ENCODE measurements at places on chromosomes 11 and 22.
A peak's percentile ranks its signal among the peaks of the same experiment; 100 is the strongest.

GRCh38 chr11:2976294-2977063, 15.7 kb downstream of the NAP1L4 start:
- no peak for DNase-seq

DNA sequence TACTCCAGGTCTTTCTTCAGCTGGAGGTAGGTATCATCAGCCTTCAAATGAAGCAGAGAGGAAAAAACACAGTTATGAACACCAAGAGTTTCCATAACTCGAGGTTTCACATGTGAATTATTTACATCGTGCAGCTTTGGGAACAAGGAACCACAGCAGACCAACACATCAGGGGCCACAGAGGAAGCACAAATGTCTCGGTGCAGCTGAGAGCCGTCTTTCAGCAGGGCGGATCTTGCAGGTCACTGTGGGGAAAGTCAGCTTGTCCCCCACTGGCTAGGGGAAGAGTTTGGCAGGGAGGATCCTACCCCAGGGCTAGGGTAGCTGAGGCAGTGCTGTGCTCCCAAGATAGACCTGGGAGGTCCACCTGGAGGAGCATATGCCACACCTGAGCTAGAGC, 74.7 kb downstream of the C11orf58 start:
- no peak for DNase-seq

DNA sequence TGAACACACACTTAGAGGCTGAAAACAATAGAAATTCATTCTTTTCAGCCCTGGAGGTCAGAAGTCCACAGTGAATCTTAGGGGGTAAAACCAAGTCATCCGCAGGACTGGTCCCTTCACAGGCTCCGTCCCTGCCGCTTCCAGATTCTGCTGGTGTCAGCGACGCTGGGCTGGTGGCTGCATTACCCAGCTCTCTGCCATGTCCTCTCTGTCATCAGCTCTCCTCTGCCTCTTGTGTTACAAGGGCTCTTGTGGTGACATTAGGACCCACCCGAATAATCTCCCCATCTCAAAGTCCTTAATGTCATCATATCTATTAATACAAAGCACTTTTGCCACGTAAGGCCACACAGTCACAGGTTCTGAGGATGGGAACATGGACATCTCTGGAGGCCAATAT, 47.7 kb upstream of the ANO1 start:
- no peak for DNase-seq

DNA sequence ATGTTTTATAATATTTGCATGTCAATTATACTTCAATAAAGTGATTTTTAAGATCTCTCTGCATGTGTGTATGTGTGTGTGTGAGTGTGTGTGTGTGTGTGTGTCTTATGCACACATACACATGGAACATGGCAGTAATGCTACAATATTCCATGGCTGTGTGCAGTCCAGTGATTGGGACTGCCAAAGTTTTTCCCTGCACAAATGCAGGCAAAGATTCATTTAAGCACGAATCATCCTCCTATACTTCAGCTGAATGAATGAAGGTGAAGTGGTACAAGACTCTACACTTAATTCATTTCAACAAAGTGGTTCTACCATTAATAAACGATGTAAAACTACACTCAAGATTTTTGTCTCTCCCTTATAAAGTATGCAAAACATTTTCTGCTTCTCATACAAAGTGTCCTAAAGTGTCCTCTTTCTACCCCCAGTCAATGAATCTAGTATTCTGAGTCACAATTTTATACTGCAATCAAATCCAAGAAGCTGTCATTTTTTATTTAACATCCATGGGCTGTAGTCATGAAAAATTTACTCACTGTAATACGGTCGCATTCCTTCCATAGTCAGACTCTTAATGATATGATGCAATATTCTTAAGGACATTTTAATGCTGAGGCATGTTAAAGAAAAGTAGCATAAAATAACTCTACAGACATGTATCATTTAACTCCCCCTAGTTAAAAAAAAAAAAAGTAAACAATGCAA, 132.4 kb downstream of the TTC28 start:
- DNase-seq: no peak

GRCh38 chr22:48416396-48417224, 1411.1 kb downstream of the BRD1 start:
- DNase-seq: no peak

GRCh38 chr11:1762537-1763302, 1.0 kb downstream of the CTSD start:
- DNase-seq: no peak

DNA sequence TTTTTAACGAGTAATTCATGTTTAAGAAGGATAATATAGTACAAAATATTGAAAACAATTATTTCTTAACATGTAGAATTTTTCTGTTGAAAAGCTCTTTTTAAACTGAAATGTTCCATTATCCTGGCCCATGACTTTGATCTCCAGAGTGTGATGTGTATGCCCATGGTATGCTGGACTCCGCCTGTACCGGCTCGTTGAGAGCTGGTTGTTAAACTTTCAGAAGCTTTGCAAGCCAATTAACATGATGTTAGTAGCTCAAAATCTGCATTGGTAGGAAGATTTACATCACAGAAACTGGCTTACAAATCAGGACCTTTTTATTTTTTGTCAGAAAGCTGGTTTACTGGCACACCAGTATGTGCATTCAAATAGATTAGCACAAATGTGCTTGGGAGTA, 15.0 kb downstream of the SIK2 start:
- no peak for DNase-seq

- DNase-seq: no peak
These were observed 92.5 kb downstream of the DSCAML1 start for GRCh38 chr11:117704395-117705100.

GRCh38 chr22:26636296-26636695, 14.5 kb downstream of the CRYBA4 start:
- no peak for DNase-seq

DNA sequence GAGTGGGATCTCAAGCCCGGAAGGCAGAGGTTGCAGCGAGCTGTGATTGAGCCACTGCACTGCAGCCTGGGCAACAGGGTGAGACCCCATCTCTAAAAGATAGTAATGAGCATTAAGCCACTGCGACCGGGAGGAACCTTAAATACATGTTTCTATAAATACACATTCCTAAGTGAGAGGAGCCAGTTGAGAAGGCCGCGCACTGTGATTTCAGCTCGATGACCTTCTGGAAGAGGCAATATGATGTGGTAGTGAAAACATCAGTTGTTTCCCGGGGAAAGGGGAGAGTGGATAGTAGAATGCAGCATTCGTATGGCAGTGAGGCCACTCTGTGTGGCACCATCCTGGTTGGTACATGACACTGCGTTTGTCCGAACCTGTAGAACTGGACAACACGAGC, 18.0 kb downstream of the PTDSS2 start:
- no peak for DNase-seq

DNA sequence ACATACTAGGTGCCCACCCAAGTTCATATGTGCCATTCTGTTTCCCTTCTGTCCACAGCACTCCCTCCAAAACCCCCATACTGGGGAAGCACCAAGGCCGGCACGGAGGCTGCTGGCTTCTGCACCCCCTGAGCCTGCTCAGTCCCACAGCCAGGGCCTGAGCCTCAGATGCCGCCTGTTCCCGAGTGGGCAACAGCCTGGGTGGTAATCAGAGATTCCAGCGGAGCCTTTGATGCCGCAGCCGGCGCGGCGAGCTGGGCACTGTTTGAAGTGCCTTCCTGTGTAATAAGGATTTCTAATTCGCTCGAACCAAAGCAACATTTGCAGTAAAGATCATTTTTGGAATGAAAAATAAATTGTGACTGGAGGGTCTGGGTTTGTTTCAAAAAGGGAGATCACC, 460.3 kb downstream of the SOX6 start:
- no peak for DNase-seq

GRCh38 chr22:38074181-38075104, 9.5 kb downstream of the SLC16A8 start:
- DNase-seq: no peak

DNA sequence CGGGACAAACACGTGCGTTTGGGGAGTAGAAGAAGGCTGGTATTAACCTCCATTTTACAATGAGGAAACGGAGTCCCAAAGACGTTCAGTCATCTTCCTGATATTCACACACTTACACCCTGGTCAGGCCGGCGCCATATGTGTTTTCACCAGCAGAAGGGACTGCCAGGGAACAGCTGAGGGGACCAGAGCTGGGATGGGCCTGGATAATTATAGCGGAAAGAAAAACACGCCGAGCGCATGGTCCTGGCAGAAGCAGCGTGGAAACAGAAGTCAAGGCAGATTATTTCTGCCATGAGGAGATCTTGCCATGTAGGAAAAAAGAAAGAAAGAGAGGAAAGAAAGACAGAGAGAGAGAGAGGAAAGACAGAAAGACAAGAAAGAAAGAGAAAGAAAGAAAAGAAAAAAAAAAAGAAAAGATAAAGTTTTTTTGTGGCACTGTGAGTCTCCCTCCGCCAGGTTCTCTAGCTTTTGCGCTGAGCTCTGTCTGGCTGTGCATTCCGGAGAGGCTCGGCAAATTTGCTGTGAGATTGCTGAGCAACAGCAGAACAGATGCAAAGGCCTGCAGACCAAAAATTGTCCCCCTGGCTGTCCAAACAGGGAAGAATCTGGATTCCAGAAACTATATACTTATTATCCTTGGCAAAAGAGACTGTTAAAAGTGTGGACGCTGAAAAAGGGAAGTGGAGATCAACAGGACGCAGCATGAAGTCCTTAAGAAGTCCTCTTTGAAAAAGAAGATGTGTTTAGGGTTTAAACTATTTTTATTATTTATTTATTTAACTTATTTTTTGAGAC, 1.3 kb upstream of the UCP2 start:
- DNase-seq: no peak

GRCh38 chr11:91840640-91841240, 383.9 kb upstream of the FAT3 start:
- DNase-seq: no peak

DNA sequence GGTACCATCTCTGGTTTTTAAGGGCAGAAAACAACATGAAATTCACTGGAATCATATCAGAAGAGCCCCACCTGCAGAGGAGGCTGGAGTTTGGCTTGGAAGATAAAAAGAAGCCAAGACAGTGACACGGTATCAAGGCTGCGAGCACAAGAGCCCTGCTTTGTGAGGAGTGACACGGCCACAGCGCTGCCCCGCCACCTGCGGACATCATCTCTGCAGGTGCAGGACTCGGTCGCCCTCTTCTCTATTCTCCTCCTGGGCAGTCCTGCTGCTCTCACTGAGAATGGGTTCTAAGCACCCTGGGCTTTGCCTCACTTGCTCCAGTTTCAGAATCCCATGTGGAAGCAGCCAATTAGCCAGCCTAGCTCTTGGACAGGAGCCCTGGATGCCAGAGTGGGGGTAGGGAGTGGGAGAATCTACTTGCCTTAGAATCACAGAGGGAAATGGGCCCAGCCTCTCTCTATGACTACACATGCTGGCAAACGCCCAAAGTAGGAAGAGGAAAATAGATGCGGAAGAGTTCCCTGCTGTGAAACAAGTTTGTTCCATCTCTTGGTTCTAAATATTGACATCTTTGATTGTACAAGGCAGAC, 17.1 kb downstream of the APOL4 start:
- no peak for DNase-seq

- DNase-seq: no peak
These were observed 2.7 kb downstream of the PNPLA3 start for GRCh38 chr22:43926349-43926710.

DNA sequence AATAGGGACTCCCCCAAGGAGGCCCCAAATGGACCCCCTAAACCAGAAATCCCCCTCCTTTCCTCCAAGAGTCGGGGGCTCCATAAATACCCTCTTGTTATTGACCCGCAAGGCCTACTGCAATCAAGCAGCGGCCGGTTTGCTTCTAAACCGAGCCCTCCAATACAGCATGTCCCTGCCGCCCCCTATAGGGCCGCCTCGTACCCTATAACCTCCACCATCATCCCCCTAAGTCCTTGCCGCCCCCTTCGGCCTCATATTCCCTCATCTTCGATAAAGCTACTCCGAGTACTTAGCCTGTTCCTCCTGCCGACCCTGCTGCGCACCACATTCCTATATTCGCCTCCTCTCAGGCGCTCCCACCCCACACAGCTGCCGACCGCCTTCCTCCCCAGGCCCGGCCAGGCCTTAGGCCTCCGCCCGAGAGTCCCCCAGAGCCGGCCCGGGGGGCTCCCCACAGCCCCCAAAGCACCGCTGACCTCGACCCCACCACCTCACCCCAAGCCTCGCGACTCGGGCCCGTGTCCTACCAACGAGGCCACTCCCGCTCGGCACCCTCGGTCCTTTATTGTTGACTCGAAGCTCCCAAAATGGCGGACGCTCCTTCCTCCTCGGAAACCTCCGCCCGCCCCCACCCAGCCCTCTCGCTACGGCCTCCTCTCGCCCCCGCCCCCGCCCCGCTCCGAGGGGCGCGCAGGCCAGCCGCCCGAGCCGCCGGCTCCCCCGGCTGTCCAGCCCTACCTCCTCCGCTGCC, 430 bp downstream of the DDX6 start:
- DNase-seq: peak; percentile 56

DNA sequence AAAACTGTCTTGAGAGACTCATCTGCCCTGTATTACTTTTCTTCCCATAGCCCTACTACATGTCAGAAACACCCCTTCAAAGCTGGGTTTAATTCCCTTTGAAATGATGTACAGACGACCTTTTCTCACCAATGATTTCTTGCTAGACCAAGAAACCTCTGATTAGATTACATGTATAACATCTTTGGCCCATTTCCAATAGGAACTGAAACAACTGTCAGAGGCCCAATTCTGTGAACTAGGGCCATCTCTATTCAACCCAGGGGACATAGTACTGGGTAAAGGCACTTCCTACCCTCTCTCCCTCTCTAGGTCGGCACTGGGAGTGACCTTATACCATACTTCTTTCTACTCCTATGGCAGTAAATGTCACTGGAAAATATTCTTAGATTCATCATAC, 19.4 kb downstream of the NPAT start:
- DNase-seq: no peak

- no peak for DNase-seq
These were observed 199.9 kb downstream of the DSCAML1 start for GRCh38 chr11:117597071-117597470.

GRCh38 chr11:30364139-30364836, 41.4 kb downstream of the ARL14EP start:
- no peak for DNase-seq

GRCh38 chr11:84950569-84951270, 676.4 kb downstream of the DLG2 start:
- DNase-seq: no peak

DNA sequence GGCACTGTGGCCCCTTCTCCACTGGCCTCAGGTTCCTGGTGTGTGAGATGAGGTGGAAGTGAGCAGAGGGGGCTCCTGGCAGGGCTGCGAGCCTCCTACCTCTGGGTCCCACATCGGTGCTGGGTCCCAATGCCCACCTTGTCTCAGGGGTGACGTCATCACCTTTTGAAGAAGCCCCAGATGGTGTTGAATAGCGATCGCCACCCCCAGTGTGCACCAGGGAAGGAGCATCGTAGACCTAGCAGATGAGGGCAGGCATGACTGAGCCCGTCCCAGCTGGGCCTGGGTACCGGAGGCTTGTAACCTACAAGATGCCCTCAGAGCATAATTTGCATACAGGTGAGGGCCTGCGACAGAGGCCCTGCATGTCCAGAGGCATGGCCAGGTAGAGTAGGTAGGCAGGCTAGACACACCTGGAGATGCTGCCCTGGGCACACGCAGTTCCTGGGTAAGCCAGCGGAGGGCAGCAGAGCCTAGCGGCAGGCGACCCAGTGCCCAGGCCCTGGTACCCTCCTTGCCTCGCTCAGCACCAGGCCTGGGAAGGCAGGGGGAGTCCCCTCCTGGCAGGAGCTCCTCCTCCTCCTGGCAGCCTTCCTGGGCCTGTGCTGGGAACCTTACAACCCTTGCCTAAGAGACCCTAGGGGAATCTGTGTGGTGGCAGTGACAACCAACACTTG, 52.5 kb downstream of the TPCN2 start:
- peak; percentile 58 for DNase-seq
